ENCODE measurements at places on chromosomes 4 and X.

GRCh38 chr4:37066159-37066558 lies 178.4 kb upstream of the NWD2 start:
- DNase-seq = peak; percentile 17

- no peak for DNase-seq
Observed at GRCh38 chr4:151389311-151389710, 19.7 kb upstream of the FHIP1A start.

GRCh38 chr4:52684896-52685295 lies 25.8 kb upstream of the USP46 start:
- DNase-seq = no peak

DNA sequence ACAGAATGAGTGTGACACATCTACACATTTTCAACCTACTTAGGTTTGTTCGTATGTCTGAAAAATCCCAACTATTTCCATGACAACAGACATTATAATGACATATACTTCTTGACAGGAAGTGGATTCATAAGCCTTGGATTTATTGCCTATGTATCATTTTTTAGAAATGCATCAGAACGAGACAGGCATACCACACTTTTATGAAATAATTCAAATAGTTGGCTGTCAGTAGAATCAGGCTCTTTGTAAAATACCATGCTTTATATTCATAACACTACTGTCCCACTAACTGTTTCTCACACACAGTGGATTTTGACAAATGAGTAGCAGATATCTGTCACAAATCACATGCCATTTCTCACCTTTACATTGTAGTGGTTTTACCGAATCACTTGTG lies 173.2 kb downstream of the BEND2 start:
- peak; percentile 6 for DNase-seq

DNA sequence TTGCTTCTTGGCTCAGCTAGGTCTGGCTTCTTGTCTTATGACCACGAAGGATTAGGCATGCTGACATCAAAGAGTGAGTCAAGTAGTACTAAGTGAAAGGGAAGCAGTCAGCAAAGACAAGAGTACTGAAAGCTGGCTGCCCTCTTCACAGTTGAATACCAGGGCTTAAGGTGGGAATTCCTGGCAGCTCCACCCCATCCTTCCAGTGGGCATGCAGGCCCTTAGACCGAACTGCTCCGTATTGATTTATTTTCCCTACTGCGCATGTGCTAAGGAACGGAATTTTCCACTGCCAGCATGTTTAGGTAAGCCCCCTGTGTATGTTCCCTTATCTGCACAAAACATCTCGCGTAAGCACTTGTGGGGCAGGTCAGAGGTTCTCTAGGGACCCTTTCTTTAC lies 2320.1 kb downstream of the ARAP2 start:
- peak; percentile 68 for DNase-seq

DNA sequence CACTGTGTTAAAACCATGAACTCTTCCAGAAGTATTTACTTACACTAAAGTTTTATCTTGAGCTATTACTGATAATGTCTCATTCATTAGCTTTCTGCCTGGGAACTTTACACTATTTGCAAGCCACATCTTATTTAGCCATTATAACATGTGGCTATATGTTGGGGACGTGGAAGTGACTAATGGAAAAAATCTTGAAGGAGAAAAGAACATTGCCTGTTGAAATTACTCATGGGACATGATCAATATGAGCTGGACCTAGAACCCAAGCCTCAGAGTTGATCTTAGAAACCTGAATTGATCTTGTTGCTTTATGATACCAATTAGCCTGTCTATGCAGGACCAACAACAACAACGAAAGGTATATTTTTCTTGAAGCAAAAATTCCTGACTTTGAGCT lies 22.5 kb upstream of the ARHGAP6 start:
- DNase-seq = no peak

DNA sequence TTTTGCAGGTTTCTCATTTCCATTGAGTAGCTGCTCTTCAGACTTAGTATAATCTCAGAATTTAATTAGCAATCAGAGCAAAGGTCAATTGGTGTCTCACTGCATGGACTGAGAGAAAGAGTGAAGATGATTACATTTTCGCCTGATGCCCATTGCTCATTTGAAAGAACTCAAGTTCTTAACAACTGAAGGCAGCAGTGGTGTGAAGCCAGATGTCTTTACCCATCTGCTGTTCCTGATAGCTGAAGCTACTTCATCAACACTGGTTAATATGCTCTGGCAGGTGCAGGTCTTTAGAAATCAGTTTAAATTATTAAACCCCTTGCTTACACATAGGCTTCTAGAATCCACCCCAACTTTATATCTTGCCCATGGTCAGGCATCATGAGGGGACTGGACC lies 64.5 kb upstream of the FRAS1 start:
- no peak for DNase-seq

DNA sequence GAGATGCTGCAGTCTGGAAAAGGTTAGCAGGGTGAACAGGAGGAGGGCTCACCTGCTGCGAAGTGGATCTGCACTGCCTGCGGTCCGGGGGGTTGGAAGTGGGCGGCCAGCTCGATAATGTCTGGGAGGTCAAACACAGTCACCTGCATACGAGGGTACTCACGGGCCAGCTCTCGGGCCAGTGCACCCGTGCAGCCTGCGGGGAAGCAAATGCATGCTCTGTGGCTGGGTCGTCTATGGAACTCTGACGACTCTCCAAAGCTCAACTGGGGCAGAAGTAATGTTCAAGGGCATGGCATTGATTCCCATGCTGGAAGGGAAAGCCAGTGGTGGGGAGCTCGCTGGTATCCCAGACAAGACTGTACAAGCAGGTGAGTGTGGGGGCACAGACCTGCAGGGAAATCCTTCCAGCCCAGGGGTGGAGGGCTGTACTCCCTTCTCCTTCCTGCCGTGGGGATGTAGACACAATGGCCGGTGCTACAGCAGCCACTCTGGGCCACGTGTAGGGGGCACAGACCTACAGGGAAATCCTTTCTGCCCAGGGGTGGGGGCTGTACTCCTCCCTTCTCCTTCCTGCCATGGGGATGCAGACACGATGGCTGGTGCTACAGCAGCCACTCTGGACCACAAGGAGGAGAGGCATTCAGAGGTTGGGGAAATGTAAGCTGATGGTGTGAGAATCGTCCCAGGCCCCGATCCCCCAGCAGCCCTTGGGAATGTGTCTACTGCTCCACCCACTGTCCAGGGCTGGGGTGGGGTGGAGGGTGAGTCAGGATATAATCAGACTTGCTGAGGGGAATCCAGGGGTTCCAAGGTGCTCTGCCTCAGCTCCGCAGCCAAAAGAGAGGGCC lies 26.2 kb upstream of the SLC25A6 start:
- DNase-seq = no peak

GRCh38 chr4:25703731-25704388 lies 48.2 kb downstream of the SLC34A2 start:
- no peak for DNase-seq

GRCh38 chrX:31838617-31839016 lies 766.8 kb upstream of the FTHL17 start:
- no peak for DNase-seq

DNA sequence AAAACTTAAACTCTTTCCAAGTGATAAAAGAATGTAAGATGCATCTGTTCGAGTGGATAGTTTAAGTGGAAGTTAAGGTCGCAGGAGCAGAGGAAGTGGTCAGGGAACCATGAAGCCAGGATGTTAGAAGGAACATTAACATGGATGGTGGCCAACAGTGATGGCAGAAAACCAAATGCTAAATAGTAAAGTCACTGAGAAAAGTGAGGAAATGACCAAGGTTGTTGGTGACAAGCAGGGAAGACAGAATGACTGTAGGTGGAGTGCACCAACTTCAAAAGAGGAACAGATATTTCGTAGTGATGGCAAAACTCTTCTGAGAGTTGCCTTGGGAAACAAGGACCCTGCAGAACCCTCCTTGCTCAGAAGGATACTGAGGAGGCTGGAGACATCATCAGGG lies 226.2 kb downstream of the PALLD start:
- no peak for DNase-seq

DNA sequence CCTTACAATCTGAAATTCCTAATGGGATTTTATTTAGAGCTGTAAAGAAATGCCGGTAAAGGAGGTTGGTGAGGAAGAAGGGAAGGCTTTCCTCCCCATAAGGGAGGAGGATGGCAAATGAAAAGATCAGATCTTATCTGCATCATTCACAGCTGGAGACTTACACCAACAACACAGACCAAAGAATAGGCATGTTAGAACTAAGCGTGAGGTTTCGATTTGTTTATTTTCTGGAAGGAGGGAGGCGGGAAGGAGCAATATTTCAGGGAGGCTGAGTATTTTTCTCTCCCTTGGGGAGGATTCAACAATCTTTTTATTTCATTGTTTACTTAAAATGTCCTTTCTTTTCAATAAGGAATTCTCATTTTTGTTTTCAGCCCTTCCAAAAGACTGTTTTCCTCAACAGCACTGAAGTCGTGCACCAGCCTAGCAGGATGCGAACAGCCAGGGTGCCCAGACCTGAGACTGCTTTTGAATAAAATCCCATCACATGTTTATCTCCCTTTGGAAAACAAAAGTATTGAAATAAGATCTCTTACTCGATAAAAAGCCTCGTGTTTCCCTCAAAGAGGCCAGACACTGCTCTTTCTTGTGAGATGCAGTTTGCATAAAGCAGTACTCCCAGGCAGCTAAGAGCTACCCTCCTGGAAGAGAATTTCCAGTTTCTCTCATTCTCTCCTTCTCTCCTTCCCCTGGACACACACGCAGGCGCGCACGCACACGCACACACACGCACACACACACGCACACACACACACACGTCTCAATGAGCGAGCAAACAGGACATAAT lies 236.1 kb downstream of the MGST2 start:
- peak; percentile 60 for DNase-seq

DNA sequence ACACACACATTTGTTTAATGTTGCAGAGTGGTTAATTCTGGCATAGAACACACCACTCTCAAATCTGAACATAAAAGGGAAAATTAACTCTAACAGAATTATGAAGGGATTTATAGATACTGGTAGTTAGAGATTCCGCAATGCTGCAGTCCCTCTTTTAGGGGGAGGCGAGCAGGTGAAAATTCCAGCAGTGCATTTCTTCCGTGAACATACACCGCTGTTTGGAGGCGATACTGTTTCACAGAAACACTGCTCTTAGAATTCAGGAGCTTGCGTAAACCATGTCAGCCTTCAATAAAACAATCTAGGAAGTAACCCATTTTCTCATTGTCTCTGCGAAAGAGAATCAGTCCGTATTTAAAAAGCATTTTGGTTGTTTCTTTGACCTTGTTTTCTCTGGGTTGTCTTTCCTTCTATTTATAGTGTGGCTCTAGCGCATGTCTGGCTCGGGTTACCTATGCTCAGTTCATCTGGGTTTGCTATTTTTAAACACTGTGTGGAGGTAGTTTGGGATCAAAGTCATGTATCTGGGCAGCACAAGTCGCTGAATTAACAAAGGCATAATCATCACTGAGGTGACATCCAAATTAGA lies 90.4 kb downstream of the GPAT3 start:
- DNase-seq = no peak

DNA sequence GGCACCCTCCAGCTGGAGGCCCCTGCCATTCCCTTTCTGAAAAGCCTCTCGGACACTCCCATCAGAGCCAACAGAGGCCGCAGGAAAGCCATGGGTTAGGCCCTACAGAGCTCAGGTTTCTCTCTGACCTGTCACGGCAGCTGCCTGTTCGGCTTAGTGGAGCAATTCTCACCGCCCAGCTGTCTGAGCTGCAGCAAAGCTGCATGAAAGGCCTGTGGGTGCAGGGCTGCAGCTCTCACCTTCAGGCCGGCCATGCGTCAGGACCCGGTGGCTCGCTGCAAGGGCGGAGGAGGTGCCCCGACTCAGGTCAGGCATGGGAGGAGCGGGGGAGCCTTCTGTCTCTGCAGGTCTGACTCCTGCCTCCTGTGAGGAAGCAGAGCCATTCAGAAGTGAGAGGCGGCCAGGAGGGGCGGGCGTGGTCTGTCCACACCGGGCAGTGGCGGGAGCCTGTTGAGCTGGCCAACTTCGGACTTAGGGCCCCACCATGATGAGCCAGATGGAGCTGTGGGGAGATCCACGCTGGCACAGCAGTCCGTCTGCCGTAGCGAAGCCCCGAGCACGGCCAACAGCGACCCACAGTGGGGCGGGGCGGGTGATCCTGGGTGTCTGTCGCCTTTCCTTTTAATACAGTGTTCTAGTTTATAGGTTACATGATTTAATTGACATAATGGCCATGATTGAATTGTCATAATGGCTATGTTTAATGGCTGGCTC lies 23.4 kb downstream of the PDE6B start:
- no peak for DNase-seq

GRCh38 chr4:122832732-122833131 lies 6.1 kb downstream of the FGF2 start:
- no peak for DNase-seq

DNA sequence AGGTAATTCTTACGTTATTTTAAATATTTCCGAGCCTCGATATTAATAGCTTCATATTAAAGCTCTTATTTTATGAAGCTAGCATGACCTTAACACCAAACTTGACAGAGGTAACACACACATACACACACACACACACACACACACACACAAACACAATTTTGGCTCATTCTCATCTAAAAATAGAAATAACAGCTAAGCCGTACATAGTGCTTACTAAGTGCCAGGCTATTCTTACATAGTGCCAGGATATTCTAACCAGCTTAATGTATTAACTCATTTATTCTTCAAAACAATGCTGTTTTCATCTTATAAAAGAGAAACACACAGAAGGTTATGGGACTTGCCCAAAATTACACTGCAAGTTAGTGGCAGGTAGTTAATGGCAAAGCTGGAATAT lies 87.0 kb upstream of the BLTP1 start:
- no peak for DNase-seq

DNA sequence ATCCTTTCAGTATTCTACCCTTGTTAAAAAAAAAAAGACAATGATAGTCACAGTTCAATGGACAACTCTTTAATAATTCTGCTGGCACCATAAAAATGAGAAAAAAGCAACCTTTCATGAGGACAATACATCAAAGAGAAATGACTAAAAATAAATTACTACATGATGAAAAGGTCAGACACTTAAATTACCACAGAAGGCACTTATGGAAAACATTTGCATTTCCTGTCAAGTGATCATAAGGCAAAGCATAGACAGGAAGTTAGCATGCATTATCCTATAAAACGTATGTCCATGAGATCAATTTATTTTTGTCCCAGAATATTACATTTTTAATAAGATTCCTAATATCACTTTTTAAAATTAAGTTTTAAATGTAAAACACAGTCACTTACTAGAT lies 303.8 kb downstream of the SPOCK3 start:
- DNase-seq = no peak

- no peak for DNase-seq
Observed at GRCh38 chr4:171024720-171025303, 788.4 kb upstream of the GALNTL6 start.
